ENCODE measurements at places on chromosomes 3 and 15. TPM values are rescaled to one million over a fixed set of nuclear protein-coding genes. Genes with fewer than 3 reads are reported as not detected.

Gene THPO
- total RNA-seq = 0.85 TPM

DNA sequence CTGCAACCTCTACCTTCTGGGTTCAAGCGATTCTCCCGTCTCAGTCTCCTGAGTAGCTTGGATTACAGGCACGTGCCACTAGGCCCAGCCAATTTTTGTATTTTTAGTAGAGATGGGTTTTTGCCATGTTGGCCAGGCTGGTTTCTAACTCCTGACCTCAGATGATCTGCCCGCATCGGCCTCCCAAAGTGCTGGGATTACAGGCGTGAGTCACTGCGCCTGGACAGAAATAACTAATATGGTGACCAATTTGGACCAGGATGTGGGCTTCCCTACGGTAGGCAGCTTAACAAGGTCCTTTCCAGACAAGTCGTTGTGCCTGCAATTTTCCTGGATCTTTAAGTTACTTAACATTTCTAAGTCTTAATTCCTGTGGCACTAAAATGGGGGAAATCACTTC, 14.8 kb downstream of the WDR53 start:
- DNase-seq = no peak
- H3K27ac ChIP-seq = no peak overlapping the region
- no peaks in the 10 kb centered on the region for H3K27me3 ChIP-seq
- no peak overlapping the region for H3K4me3 ChIP-seq
- no peaks in the 10 kb centered on the region for H3K4me1 ChIP-seq

GRCh38 chr15:66039117-66039871, 170.0 kb downstream of the RAB11A start:
- peak; percentile 59 for DNase-seq
- no peaks in the 10 kb centered on the region for H3K27me3 ChIP-seq
- H3K4me3 ChIP-seq = no peak overlapping the region
- H3K36me3 ChIP-seq = no peaks in the 10 kb centered on the region
- no peak overlapping the region for H3K27ac ChIP-seq

DNA sequence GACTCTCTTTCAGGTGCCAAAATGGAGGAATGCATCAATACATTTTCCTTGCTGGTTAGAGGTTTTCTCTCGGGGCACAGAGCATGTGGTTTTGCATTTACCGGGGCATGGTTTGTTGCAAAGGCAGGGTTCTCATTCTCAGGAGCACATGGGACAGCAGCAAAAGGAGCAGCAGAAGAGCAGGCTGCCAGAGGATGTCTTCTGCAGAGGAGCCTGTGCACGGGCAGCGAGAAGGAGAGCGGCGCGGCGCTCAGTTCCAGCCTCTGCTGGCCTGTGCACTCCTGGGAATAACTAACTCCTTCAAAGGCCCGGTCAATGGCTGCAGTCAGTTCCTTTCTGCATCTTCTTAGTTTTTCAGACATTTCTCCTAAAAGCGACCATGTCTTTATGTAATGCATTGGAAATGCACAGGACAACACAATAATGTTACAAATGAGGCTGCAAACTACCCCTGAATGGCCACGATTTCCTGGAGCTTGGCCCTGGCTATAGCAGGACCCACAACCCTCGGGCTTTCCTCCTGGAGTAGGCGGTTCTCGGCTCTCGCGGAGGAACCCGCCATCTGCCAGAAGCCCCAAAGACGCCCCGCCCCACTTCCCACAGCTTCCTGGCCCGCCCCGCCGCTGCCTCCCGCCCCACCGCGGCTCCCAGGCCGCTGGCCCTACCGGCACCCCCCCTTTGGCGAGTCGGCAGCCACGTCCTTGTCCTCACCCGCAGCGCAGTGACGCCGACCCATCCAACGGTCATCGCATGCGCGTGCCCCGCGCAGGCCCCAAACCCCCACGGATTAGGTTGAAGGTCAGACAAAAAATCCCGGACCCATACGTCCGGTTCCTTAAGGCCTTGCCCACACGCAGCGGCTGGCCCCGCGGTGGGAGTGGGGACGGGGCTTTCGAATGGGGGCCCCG, at the start of gene C3orf62:
TSS of gene C3orf62 (minus strand) at position 758 of the 908 bp plus-strand sequence. CDS start at position 398, 360 bp downstream.
- peak within 1 kb of the TSS; percentile 50 for H3K4me3 ChIP-seq
- peaks cover 5% of the 10 kb centered on the region for H3K36me3 ChIP-seq
- no peaks in the 10 kb centered on the region for H3K4me1 ChIP-seq

DNA sequence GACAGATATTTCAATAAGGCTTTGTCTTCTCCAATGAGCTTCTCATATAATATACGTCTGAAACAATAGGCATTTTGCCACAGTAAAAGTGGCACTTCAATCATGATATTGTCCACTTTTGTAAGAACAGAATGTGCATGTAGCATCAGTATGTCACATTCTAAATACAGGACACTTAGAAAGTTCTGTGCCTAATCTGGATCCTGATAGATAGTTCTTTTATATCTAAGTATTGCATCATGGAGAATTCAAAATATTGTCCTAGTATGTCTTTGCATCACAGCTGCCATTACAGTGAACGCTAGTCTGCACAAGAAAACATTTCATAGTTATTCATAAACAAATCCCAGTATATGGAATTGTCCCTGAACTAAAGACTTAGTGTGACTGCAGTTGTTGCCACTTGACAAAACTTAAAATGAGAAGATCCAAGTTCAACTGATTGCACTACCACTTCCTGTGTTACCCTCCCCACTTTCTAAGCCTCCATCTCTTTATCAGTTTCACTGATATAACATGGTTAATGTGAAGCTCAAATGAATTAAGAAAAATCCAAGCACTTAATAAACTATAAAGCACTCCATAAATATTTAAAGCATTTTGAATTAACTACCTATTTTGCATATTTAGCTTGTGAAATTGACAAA, 19.6 kb downstream of the LRRFIP2 start:
- H3K27ac ChIP-seq = no peak overlapping the region
- H3K4me3 ChIP-seq = no peak overlapping the region
- H3K27me3 ChIP-seq = no peaks in the 10 kb centered on the region

GRCh38 chr15:95864467-95864886, 466.0 kb upstream of the NR2F2 start:
- DNase-seq = no peak
- H3K27ac ChIP-seq = no peak overlapping the region
- no peaks in the 10 kb centered on the region for H3K4me1 ChIP-seq
- H3K36me3 ChIP-seq = no peaks in the 10 kb centered on the region
- H3K27me3 ChIP-seq = no peaks in the 10 kb centered on the region

GRCh38 chr15:42474827-42475226, 16.1 kb downstream of the ZNF106 start:
- no peak overlapping the region for H3K4me3 ChIP-seq
- no peaks in the 10 kb centered on the region for H3K27me3 ChIP-seq
- DNase-seq = no peak
- no peak overlapping the region for H3K27ac ChIP-seq

Gene AGTR1
- not detected for total RNA-seq
